ENCODE measurements at places on chromosomes 1 and 21. TPM values are rescaled to one million over a fixed set of nuclear protein-coding genes. Genes with fewer than 3 reads are reported as not detected.

GRCh38 chr1:64920941-64921589 lies 45.3 kb downstream of the JAK1 start:
- H3K4me1 ChIP-seq = peaks cover 49% of the 10 kb centered on the region
- no peak overlapping the region for H3K4me3 ChIP-seq
- no peak for DNase-seq
- no peaks in the 10 kb centered on the region for H3K36me3 ChIP-seq
- H3K27ac ChIP-seq = peak overlapping the region; percentile 62

DNA sequence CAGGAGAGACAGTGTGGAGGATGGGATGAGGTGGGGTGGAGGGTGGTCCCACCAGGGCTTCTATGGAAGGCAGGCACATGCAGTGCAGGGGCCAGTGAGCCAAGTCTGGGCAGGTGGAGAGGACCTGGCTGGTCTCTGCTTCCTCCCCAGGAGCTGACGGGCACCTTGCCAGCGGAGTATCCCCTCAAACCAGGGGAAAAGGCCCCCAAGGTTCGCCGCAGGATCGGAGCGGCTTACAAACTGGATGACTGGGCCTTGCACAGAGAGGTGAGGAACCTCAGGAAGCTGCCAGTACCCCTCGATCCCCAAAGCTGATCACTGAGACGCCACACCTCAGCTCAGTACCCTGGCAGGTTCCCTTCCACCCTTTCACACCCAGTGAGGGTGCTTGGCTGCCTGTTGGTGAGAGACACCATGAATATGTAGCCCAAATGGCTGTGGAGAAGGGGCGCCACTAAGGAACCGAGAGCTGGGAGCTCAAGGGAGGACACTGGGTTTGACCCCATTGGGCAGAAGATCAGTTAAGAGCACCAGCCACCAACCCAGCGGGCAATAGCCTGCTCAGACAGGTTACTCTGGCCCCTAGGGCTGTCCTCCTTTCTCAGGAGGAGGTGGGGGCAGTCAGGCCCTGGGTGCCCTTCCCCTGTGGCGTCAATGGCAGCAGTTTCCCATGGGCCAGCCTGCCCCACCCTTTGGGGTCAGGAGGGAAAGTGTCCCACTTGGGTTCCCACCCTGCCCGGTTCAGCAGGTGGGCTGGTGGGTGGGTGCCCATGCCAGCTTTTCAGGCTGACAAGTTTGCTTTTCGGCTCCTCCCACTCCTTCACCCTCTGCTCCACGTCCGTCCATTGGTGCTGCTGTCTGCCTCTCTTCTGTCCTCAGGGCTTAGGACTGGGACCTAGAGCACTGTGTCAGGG lies 5.5 kb downstream of the INAVA start:
- no peak overlapping the region for H3K4me3 ChIP-seq
- no peaks in the 10 kb centered on the region for H3K27me3 ChIP-seq
- peaks cover 42% of the 10 kb centered on the region for H3K36me3 ChIP-seq
- no peak for DNase-seq
- H3K27ac ChIP-seq = no peak overlapping the region
- peaks cover 19% of the 10 kb centered on the region for H3K4me1 ChIP-seq

DNA sequence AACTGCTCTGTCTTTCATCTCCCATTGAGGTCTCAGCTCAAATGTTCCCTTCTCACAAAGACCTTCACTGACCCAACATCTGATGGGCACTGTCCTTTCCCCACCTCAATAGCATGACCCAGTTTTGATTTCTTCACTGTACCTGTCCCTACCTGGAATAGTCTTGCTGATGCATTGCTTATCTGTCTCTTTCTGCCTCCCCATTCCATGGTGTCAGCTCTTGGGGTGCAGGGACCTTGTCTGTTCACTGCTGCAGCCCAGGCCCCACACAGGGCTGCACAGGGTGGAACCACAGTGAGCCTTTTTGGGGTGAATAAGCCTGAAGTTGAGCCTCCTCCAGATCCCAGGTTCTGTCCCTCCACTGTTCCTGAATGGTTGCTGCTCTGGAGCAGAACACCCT lies 414.9 kb downstream of the PTPRU start:
- no peak for DNase-seq
- H3K4me3 ChIP-seq = no peak overlapping the region
- H3K27me3 ChIP-seq = no peaks in the 10 kb centered on the region
- no peaks in the 10 kb centered on the region for H3K36me3 ChIP-seq

- no peaks in the 10 kb centered on the region for H3K27me3 ChIP-seq
- DNase-seq = no peak
- H3K4me3 ChIP-seq = no peak overlapping the region
- H3K4me1 ChIP-seq = no peaks in the 10 kb centered on the region
Observed at GRCh38 chr1:10948463-10948775, 64.0 kb upstream of the TARDBP start.

DNA sequence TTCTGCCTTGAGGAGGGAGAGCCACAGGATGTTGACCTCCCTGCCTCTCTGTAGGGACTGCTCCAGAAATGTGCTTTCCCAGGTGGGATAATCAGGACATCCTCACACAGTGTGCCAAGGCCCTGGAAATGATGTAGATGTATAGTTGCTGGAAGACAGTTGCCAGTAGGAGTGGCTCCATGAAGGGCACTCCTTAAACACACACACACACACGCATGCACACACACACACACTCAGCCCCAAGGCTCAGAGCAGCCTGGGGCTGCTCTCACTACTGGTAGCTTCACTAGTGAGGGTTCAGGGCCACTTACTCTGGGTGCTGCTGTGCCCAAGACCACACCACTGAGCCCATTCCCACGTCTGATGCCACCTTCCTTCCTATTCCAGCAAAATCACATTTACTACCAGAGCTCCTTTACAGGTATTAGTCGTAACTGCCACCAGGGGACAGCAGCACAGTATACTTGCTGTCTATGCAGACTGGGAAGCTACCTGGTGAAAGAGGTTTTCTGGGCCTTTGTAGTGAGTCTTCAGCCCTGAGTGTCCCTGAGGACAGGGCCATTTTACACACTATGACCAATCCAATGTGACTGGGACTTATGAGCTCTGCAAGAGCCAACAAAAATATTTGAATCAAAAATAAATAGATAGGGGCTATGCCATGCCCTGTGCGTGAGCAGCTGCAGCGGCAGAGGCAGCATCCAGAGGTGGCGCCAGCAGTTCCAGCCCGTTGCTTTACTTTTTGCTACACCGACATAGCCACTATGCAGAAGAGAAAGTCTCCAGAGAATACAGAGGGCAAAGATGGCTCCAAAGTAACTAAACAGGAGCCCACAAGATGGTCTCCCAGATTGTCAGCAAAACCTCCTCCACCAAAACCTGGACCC lies 15.0 kb downstream of the CRNN start:
- no peak overlapping the region for H3K27ac ChIP-seq
- H3K4me3 ChIP-seq = no peak overlapping the region
- DNase-seq = no peak
- no peaks in the 10 kb centered on the region for H3K36me3 ChIP-seq
- H3K27me3 ChIP-seq = peaks cover 34% of the 10 kb centered on the region

GRCh38 chr1:49102752-49103151 lies 326.1 kb upstream of the BEND5 start:
- H3K27ac ChIP-seq = no peak overlapping the region
- no peaks in the 10 kb centered on the region for H3K4me1 ChIP-seq
- no peak overlapping the region for H3K4me3 ChIP-seq
- DNase-seq = no peak
- H3K36me3 ChIP-seq = no peaks in the 10 kb centered on the region

DNA sequence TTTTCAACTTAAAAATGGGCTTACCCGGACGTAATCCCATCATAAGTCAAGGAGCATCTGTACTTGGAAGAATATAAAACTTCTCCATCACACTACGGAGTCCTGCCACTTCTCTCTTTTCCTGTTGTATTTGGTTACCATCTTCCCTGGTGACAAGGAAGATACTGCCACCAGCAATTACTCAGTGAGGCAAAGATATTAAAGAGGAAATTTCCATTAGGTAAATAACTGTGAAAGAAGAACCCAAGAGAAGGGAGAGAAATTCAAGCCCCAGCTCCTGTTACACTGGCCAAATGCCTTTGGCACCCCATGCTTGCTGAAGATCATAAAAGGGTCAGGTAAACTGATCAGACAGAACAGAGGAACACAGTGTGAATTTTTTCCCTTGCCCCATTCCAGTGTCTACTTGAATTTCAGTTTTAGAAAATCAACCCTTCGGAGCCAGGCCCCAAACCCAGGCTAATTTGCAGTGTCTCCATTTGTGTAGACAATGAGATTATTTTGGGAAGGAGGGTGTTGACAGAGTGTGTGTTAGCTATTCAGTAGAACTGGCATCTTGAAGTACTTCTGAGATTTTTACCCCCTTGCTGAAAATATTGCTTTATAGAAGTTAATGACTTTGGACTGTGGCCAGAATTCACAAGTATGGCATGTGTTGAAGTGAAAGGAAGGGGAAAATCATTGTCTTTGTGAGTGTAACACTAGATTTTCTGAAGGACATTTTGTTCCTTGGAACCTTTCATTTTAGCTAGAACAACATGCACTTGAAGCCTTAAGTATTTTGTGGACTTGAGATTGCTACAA lies 167.1 kb downstream of the DHRS3 start:
- no peak overlapping the region for H3K27ac ChIP-seq
- H3K4me1 ChIP-seq = peaks cover 36% of the 10 kb centered on the region
- no peaks in the 10 kb centered on the region for H3K27me3 ChIP-seq
- no peak for DNase-seq

DNA sequence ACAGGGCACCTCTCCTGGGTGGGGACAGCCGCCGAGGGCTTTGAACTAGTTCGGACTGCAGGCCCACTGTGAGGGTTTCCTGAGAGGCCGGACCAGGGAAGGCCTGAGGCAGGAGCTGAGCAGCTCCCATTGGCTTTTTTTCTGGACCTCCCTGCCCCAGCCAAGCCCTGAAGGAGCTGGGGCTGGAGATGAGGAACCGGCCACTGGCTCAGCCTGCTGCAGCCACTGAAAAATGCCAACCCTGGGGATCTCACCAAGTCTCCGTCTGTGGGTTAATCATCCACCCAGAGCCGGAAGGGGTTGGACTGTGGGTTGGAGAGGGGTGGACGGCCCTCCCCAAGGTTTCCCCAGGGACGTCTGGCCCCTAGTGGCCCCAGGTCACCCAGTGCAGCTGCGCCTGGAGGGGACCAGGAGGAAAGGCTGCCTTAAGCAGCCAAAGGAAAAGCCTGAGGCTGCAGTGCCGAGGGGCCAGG lies 2.5 kb downstream of the VWA1 start:
- no peak overlapping the region for H3K27ac ChIP-seq
- no peaks in the 10 kb centered on the region for H3K27me3 ChIP-seq
- no peaks in the 10 kb centered on the region for H3K36me3 ChIP-seq
- DNase-seq = no peak
- H3K4me1 ChIP-seq = peaks cover 31% of the 10 kb centered on the region

DNA sequence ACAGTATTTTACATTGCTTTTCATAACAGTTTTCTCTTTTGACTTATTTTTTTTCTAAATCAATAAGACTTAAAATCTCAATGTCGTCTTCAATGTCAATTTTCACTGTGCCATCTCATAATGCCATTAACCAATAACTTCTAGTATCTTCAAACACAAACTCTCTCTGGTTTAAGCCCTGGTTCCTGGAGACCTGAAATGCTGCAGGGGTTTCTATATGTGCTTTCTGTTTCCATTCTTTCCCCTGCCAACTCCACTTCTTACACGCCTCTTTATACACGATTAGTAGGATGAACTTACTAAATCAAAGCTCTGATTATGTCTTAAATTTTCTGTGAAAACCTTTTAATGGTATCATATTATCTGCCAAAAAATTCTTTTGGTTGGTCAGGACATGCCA lies 191.4 kb downstream of the AMY1C start:
- H3K4me3 ChIP-seq = no peak overlapping the region
- no peaks in the 10 kb centered on the region for H3K27me3 ChIP-seq
- H3K27ac ChIP-seq = no peak overlapping the region
- no peaks in the 10 kb centered on the region for H3K4me1 ChIP-seq
- no peak for DNase-seq
- H3K36me3 ChIP-seq = no peaks in the 10 kb centered on the region

GRCh38 chr1:179077396-179077795 lies 4.5 kb upstream of the TOR3A start:
- H3K36me3 ChIP-seq = peaks cover 9% of the 10 kb centered on the region
- peak; percentile 76 for DNase-seq
- peak overlapping the region; percentile 68 for H3K27ac ChIP-seq
- peaks cover 25% of the 10 kb centered on the region for H3K4me1 ChIP-seq
- H3K27me3 ChIP-seq = no peaks in the 10 kb centered on the region

DNA sequence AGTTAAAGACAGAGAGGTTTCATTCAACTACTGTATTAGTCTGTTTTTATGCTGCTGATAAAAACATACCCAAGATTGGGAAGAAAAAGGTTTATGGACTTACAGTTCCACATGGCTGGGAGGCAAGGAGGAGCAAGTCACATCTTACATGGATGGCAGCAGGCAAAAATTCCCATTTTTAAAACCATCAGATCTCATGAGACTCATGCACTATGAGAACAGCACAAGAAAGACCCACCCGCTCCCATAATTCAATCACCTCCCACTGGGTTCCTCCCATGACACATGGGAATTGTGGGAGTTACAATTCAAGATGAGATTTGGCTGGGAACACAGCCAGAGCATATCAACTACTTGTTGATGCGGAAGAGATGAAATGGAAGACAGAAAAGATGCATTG lies 9.2 kb downstream of the GPR161 start:
- H3K36me3 ChIP-seq = no peaks in the 10 kb centered on the region
- DNase-seq = no peak
- no peak overlapping the region for H3K4me3 ChIP-seq
- H3K27ac ChIP-seq = no peak overlapping the region
- no peaks in the 10 kb centered on the region for H3K4me1 ChIP-seq

- peak overlapping the region; percentile 40 for H3K27ac ChIP-seq
- H3K4me1 ChIP-seq = peaks cover 6% of the 10 kb centered on the region
- no peak overlapping the region for H3K4me3 ChIP-seq
Observed at GRCh38 chr1:96370757-96371156, 350.8 kb upstream of the PTBP2 start.

DNA sequence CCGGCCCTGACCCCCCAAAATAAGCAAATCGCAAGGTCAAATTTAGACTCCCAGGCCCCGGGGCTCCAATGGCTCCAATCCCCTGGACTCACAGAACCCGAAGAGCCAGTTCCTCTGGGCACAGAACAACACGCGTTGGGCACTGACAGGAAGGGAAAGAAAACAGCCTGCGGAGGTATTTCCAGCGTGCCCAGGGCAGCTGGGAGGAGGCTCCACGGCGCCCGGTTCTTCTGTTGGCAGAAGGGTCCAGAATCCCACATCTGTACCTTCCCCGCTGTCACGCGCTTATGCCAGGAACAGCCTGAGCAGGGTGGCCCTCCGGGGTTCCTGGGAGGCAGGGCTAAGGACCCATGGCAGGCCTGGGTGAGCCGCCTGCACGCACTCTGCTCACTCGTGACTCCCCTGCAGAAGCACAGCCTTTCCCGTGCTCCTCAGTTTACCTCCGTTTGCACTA lies 85.5 kb downstream of the RIPK4 start:
- no peaks in the 10 kb centered on the region for H3K27me3 ChIP-seq
- peak overlapping the region; percentile 99 for H3K27ac ChIP-seq
- H3K4me1 ChIP-seq = peaks cover 75% of the 10 kb centered on the region

GRCh38 chr1:154519591-154519991 lies 17.4 kb upstream of the SHE start:
- H3K4me1 ChIP-seq = peaks cover 7% of the 10 kb centered on the region
- H3K27ac ChIP-seq = no peak overlapping the region
- peaks cover 63% of the 10 kb centered on the region for H3K27me3 ChIP-seq
- H3K36me3 ChIP-seq = no peaks in the 10 kb centered on the region
- DNase-seq = no peak

The SH2D2A gene
- total RNA-seq = 5.8 TPM

The BNIPL gene
- 3.0 TPM for total RNA-seq

The NECTIN4 gene
- total RNA-seq = 9.0 TPM

The CRYBG2 gene
- 24.6 TPM for total RNA-seq

The COL6A2 gene
- 22.0 TPM for total RNA-seq

The TMEM54 gene
- total RNA-seq = 102 TPM

The REG4 gene
- not detected for total RNA-seq

The KRTAP13-2 gene
- total RNA-seq = not detected

The THEM5 gene
- total RNA-seq = not detected

Measured in PC-9 (cell line).